ENCODE measurements at places on chromosomes 2 and 18.

- DNase-seq, result no peak
Observed at GRCh38 chr2:239677453-239678185, 276.8 kb upstream of the HDAC4 start.

DNA sequence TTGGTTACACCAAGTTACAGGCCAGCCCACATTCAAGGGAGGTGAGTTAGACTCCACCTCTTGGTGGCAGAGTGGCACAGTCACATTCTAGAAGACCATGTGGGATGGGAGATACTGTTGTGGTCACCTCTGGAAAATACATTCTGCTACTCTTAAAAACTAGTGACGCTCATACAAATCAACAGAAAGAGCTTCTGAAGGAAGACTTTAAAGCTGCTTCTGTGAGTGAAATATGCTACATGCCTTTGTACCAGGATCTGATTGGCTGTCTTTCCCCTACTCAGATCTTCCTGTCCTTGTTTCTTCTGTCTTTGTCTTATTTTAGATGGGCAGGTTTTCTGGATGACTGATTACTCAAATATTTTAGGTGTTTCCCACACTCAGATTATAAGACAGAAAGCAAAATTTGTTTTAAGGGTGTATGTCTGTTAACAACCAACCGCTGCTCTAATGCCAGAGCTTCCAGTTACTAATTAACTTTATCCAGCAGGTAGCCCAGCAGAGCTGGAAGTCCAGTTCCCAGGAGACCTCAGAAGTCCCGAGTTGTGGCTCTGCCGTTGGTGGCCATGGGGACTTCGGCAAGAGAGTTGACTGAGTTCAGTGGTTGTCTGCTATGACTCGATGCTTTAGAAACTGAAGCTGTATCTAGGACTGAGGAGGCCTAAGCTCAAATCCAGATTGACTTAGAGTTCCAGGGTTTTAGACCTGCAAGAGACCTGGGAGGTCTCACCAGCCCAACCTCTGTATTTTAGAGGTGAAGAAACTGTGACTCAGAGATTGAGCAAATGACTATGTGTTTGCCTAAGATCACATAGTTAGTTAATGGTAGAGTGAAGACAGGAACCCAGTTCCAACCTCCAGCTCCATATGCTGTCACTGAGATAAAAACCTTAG lies 7.4 kb downstream of the IL1R2 start:
- no peak for DNase-seq

GRCh38 chr18:57927511-57927910 lies 116.5 kb upstream of the NEDD4L start:
- DNase-seq, result no peak

DNA sequence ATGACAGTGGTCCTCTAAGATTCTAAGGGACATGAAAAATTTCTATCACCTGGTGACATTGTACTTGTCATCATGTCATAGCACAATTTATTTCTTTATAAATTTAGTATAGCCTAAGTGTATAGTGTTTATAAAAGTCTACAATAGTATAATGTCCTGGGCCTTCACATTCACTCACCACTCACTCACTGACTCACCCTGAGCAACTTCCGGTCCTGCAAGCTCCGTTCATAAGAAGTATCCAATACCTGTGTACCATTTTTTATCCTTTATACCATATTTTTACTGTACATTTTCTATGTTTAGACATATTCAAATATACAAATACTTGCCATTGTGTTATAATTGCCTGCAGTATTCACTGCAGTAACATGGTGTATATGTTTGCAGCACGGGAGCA lies 72.8 kb upstream of the DSEL start:
- DNase-seq, result no peak

GRCh38 chr2:25221579-25221978 lies 53.2 kb upstream of the POMC start:
- DNase-seq, result no peak

All from right kidney (tissue), 9 donors.